RWPE2 (cell line): ENCODE measurements at places on chromosomes 2 and 18.

- no peak for DNase-seq
Observed at GRCh38 chr2:29731948-29732347, 189.4 kb downstream of the ALK start.

DNA sequence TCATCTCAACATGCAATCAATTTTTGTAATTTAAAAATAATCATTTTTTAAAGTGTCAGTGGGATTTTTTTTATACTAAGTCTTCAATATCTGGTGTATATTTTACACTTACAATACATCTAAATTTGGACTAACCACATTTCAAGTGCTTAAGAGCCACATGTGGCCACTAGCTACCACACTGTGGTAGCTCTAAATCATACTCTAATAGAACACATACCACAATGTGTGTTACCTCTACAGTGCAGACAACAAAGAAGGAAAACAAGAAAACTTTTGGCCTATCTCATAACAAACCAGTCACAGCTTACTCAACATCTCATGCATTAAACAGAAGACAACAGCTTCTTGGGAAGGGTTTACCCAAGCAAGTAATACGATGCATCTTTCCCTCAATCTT is 24.5 kb downstream of the PIAS2 start:
- DNase-seq: no peak

- no peak for DNase-seq
Observed at GRCh38 chr2:197920088-197920487, 115.7 kb downstream of the PLCL1 start.

DNA sequence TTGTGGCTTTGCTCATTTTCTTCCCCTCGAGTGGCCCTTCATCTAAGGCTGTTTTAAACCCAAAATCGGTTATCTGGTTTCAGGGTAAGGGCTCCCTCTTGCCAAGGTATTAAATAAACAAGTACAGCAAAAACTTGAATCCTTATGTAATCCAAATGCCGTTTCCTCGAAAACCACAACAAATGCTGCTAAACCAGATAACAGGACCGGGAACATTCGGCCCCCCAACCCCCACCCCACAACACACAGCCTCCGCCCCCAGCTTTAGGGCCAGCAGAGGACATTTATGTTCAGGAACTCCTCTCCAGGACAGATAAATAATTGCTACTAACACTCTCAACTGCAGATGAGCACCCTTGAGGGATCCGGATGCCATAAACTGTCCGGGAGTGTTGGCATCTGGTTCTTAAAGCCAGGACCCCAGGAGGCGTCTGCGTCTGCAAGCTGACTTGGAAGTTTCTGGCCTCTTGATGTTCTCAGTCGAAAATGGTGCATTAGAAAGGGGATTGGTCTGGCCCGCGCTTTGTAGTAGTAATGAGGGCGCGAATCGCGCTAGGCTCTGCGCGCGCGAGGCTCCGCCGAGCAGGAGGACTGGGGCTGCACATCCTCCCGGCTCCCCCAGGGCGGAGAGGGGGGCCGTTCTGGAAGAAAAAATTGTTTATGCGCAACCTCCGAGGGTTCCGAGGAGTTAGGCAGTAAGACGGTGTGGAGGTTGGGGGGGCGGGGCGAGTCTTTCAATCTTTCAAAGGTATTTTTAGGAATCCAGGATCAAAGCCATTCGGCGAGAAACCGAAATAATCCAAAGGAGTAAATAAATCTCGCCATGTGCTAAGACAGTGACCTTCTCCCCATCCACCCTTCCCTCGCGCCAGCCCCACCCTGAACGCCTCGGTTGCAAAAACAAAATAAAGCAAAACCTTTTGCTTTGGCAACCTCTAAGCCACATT is 3.9 kb upstream of the ID2 start:
- no peak for DNase-seq

DNA sequence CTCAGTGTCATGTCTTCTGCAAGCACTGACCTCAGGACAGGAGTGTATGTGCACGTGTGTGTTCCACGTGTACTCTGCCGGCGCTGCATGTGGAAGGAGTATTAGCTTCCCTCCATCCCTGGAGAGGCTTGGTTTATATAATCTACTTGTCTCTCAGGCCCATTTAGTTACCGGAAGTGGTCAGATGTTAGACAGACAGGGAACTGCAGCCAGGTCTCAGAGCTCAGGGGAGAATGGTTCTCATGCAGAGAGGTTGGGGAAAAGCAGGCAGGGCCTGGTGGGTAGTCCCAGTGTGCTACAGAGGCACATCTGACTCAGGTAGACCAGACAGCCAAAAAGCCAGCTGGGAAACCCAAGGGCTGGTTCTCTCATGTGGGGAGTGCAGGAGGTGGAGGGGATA is 167.9 kb downstream of the CTIF start:
- DNase-seq: no peak

DNA sequence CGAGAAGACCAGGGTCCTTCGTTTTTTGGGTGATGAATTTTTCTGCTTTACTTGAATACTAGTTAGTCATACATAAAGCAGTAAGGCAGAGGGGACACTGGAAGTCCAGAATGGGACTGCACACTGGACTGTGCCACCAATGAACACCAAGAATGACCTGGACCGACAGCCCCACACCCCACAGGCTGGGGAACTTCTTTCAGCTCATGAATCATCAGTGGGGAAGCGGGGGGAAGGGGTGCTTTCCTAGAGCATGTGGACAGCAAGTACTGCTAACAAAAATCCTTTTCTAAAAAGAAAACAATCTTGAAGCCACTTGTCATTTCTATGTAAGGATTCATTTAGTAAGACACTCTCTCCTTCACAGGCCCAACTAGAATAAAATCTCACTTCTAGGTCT is 86.0 kb downstream of the DTNB start:
- DNase-seq: no peak

- no peak for DNase-seq
Observed at GRCh38 chr18:45663403-45664045, 48.2 kb downstream of the SLC14A2 start.

- no peak for DNase-seq
Observed at GRCh38 chr2:228131833-228132232, 49.7 kb downstream of the SPHKAP start.

DNA sequence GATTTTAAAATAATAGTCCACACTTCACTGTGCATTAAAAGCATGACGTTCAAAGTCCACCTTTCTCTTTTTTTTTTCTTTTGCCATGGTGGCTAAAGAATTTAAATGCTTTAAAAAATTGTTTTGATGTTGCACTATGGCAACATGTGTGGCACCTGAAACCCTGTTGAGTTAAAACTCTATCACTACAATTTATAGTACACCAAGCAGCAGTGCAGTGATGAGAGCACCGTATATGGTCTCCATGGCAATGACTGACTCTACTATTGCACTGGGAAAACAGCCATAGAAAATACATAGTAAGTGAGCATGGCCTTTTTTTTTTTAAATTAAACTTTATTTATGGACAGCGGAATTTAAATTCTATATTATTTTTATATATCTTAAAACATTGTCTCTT is 298.8 kb downstream of the FIGN start:
- no peak for DNase-seq

GRCh38 chr2:17388798-17389197 is 129.4 kb downstream of the RAD51AP2 start:
- DNase-seq: no peak

DNA sequence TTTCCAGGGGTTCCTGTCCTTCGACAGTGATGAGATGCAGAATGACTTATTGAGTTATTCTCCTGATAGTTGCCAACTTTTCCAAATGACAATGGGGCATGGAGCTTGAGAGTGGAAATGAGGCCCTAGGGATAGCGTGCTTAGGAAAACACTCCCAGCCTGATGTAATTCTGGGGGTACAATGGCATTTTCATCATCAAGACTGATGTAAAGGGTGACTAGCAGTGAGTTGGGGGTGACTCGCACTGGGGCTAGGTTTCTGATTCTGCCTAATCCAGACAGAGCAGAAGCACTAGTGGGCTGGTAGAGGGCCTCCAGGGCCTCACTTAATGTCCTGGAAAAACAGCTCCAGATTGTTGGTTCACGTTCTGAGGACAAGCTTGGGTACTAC is 34.0 kb upstream of the IL37 start:
- no peak for DNase-seq
